ENCODE measurements at places on chromosomes 6 and 20.

GRCh38 chr20:35625584-35626385 is 10.2 kb downstream of the SPAG4 start:
- no peak for DNase-seq

DNA sequence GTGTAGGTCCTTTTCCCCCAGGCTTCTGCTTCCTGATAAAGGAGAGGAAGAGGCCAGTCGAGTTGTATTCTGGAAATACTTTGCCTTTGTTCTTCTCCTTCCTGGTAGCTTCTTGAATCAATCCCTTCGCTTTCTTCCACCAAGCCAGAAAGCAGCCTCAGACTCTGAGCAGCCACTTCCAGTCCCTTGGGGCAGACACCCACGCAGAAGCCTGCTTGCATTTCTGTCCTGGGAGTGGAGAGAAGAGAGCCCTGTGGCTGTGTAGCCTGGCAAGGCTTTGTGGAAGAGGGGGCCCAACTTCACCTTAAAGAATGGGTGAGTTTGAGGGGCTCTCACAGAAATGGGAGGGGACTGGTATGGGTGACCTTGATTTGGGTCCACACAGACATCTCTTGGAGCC is 211.0 kb upstream of the SSTR4 start:
- DNase-seq = no peak

DNA sequence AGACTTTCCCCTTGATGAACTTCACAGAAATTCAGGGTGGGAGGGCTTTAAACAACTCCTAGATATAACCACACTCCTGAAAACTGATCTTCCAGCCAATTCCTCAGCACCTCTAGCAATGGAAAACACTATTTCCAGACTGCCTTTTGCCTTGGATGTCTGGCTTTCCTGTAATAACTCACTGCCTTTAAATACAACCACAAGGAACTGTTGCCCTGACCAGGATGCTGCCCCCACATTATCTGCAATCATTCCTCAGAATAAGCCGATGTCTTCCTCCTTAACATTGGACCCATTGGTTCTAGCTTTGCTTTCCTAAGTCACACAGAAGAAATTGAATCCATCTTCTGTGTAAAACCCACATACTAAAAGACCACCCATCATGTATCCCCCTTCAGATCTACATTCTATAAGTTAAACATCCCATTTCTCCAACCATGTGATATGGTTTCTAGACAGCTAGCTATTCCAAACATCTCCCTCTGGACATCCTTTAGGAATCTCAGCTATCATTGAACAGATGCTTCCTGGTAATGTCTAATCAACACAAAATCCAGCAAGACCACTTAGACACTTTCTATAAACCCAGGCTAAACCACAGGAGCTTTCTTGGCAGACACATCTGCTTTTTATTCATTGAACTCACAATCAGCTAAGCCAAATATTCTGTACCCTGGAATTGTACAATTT is 95.9 kb upstream of the KCNQ5 start:
- DNase-seq = no peak

DNA sequence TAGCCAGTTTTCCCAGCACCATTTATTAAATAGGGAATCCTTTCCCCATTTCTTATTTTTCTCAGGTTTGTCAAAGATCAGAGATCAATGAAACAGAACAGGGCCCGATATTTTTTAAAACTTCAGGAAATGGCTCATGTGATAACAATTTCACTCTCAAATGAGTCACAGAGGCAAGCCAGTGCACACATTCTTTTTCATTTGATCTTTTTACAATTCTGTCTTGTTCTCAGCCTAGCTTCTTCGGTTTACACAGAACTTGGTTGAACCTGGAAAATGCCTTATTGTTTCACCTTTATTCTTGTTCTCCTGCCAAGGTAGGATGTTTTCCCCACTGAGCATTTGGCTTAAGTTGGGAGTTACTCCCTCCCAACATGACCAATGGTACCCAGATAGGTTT is 258.9 kb downstream of the COL12A1 start:
- no peak for DNase-seq

GRCh38 chr20:4083098-4083865 is 67.9 kb upstream of the RNF24 start:
- DNase-seq = no peak

- DNase-seq = no peak
Measured at GRCh38 chr6:5961836-5962235, 44.9 kb downstream of the NRN1 start.

DNA sequence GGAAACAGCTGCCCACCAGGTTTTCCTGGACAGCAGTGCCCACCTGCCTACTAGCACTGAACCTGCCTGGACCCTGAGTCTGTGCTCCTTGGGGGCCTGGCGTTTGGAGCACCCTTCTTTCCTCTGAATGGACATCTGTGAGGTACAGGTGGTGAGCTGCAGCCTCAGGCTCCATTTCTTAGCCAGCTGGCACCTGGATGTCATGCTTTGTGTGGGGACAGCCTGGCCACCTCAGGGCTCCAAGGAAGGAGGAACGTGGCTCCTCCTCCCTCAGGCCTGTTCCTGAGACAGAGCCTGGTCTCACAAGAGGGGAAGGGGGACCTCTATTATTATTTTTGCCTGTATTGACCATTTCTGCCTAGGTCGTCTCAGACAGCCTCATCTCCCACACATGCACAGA is 8.1 kb downstream of the TMEM151B start:
- no peak for DNase-seq

DNA sequence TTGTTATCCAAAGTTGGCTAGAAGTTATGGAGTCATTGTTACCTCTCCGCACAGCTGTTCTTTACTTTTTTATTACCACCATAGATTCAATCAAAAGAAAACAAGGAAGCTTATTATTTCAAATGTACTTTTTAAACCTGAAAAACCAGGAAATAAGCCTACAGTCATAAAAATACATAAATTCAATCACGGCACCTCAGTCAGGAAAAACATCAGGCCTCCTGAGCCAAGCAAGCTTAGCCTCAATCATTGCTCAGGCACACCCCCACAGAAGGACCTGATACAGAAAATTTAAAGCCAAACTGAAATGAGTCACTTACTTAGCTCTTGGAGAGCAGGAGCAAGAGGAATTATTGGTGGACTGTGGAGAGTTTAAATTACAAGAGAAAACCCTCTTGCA is 44.3 kb downstream of the MARCKS start:
- no peak for DNase-seq

DNA sequence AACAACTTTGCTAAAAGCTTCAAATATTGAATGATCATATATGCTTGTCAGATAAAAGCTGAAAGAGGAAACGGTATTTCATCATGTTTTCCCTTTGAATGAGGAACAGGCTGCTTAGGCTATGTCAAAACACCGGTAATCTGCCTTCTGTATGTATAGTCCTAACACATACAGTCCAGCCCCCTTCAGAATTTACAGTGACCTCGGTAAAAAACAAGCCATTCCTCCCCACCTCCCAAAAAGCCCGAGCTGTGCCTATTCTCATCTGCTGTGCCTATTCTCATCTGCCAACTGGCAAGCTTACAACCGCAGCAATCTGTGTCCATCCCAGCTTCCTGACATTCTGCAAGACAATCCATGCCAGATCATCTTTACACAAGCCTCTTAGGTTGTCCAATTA is 26.8 kb upstream of the UBE2J1 start:
- DNase-seq = no peak

- DNase-seq = no peak
Measured at GRCh38 chr20:31595654-31596411, 9.3 kb upstream of the ID1 start.

DNA sequence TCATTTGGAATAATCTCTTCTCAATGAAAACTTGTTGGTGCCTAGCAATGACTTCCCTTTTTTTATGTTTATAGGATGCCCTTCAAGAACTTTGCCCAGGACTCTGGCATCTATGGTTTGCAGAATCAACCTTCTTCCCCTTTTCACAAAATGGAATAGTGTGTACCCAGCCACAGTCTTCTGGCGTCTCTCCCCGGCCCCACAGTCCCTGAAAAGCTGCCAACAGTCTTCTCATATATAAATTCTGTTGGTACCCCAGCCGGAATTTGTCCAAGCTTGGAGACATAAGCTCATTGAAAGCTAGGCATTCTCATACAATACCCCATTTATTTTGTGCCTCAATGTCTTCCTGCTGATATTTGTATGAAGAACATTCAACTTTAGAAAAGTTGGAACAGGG is 26.4 kb upstream of the MCM3 start:
- no peak for DNase-seq

DNA sequence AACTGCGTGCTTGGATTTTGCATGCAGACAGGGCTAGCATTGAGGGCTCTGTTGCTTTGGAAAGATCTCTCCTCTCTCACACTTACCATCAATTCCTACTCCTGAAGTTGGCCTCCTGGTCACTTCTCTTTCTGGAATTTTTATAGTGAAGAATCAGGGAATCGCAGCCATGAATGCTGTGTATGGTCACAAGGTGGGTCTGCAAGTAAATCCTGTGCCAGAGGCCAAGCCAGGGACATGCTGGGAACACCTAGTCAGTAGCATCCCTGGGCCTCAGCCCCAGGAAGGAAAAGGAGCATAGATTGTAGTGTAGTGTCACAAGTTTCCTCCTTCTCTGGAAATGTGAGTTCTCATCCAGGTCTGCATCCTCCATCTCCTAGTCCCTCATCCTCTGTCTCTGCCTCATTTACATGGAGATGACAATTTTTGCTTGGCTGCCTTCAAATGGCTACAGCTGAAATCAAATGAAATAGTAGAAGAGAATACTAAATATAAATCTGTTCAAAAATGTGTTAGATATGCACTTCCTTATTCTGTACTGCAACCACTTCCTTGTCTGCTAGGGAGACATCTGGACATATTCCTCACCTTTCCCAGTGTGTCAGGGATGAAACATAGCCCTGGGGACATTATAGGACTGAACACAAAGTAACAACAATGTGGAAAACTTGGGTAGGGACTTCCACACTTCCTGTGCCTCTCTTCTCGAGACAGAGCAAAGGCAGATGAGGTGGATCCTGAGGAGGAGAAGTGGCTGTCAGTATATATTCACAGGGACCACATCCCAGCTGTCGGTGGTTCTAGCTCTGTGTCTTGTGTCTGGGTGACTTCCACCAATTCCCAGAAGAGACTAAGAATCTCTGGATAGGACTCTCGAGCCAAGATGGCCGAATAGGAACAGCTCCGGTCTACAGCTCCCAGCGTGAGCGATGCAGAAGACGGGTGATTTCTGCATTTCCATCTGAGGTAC is 17.0 kb downstream of the CST9 start:
- DNase-seq = no peak

DNA sequence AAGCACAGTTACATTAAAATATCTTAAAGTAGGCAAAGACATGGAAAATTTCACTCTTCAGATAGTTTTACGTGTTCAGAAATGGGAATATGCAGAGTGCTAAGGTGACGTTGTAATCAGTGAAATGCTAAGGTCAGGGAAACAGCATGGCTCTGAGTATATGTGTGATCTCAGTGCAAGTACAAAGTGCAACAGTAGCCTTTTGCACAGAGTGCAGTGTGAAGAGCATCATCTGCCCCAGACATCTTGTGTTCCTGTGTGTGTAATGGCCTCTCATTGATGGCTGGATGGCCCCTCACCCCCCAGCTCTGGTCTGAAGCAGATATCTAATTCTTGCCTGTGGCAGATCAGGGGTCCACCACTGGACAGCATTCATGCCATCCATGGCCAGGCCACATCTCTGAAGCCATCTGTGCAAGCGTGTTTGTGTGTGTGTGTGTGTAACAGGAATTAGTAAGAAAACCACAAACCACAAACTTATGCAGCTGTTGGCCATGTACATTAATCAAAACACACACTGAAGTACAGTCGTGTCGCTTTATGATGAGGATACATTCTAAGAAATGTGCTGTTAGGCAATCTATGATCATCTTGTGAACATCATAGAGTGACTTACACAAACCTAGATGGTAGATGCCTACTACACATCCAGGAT is 165.1 kb downstream of the RALGAPA2 start:
- DNase-seq = peak; percentile 2

- no peak for DNase-seq
Measured at GRCh38 chr6:150684714-150685459, 85.2 kb downstream of the PLEKHG1 start.

DNA sequence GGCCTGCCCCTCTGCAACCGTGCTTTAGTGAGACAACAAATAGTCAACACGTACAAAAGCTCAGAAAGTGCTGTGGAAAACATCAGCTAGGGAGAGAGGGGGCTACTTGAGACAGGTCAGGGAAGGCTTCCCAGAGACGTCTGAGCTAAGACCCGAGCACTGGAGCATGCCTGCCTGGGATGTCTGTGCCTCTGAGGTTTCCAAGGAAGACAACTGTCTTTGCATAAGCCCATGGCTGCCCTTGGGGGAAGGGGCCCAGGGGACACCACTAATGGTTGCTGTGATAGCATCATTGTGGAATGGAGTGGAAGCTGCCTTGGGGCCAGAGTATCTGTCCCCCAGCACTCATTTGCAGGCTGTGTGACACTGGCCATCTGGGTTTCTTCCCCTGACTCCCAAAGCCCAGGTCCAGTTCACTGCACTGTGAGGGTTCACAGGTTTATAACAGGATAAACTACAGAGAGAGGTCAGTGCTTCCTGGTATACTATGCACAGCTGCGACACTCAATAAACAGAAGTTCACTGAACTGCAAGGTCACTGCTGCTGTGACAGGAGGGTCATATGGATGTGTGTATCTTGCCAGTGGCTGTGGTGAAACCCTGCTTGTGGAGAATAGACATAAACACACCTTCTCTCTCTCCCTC is 1.5 kb upstream of the ARFGEF2 start:
- no peak for DNase-seq

GRCh38 chr20:5486377-5487054 is 169.8 kb upstream of the PROKR2 start:
- no peak for DNase-seq

- no peak for DNase-seq
Measured at GRCh38 chr6:74117113-74117512, 421.1 kb downstream of the CD109 start.

DNA sequence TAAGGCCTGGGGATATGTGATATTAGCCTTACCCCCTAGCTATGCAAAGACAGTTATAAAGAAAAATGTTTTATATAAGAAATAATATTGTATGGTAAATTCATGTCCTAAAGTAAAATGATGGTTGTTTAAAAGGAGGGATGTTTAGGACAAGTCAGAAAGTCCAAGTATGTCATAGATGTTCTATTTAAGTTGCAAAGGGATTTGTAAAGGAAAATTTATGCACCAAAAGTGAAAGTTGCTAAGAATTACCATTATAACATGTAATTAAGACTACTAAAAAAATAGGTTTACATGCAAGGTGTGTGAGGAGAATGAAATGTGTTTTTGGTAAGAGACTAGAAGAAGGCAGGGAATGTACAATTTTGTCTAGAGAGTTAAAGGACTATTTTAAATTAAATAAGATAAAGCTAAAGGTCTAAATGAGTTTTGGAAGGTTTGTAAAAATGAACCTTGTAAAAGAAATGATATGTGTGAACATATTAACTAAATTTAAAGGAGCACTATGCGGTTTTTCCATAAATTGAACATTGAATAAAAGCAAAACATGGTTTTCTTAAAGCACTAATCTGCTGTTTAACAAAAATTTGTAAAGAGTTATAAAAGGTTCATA is 22.7 kb upstream of the GOPC start:
- DNase-seq = no peak

DNA sequence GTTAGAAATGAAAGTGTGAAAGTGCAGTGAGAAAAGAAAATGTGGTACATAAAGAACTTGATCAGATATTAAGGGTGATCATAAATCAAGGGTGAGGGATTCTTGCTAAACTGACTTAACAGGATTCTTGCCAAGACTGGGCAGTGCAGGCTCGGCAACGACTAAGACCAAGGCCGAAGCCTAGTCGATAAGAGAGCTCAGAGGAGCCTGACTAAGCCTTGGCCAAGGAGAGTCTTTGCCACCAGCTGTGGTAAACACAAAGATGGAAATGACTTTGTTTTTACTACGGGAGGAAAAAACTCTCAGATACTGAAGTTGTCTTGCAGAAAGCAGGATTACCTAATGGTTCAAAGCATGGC is 196.6 kb downstream of the LY86 start:
- no peak for DNase-seq

GRCh38 chr6:87723170-87724078 is 21.4 kb upstream of the AKIRIN2 start:
- no peak for DNase-seq
